ENCODE measurements at places on chromosomes 2 and 18.

DNA sequence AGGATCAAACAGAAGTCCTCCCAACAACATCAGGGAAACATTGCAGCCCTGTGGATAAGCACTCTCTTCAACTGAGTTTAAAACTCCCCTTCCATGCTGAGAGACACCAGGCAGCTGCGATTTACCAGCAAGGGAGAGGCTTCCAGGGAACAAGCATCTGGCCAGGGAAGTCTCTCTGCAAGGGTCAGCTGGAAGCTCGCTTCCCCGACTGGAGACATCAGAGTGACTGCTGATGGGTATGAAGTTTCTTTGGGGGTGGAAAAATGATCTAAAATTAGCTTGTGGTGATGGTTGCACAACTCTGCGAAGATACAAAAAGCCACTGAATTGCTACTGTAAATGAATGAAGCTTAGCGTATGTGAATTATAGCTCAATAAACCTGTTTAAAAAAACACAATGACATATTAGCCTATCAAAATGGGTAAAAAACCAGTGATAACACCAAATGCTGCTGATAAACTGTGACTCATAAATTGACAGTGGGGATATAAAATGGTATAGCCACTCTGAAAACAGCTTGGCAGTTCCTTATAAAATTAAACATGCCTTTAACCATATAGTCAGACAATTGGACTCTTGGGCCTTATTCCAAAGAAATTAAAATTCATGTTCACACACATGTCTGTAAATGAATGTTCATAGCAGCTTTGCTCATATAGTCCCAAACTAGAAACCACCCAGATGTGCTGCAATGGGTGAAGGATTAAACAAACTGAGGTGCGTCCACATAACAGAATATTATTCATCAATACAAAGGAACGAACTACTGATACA is 1082.0 kb downstream of the SOCS6 start:
- ATAC-seq, result no peak

- ATAC-seq, result no peak
Measured at GRCh38 chr2:235234736-235235135, 259.1 kb upstream of the AGAP1 start.

DNA sequence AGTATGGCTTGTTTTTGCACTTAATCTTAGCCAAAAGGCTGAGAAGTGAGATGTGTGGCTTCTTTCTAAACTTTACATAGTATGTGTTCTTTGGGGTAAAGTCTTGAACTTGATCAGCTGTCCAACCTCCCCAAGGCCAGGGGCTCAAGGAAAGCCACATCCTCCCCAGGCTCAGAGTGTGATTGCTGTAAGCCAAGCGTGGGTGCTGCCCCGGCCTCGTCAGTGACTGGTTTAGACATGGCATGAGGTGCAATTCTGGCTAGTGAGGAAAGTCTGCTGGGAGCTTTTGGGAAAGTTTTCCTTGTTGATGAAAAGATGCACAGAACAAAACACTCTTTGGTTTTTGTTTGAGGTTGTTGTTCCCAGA is 40.2 kb downstream of the TMEM177 start:
- no peak for ATAC-seq

DNA sequence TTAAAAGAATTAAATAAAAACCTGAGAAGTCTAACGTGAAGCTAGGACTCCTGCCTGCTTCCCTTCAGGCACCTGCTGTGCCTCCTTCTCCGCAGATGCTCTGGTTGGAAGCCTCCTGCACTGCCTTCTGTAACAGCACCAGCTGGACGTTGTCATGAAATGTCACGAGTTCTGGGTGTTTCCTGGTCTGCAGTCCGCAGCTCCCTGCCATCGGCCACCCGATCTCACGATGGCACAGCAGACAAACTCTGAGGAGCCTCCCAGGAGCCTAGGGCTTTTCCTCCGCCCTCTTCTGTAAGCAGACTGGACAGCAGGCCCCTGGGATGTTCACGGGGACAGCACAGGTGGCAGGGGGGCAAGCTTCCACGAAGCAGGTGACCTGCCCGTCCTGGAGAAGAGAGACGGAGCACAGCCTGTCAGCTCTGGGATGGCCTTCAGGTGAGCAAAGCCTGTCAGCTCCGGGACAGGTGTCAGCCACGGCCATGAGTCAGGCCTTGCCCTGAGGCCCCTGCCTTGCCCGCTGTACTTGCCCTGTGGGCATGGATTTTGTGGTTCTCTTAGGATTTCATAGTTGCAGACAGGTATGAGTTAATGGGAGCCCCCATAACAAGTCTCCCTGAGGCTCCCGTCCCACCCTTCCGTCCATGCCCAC is 110.3 kb downstream of the PXDN start:
- no peak for ATAC-seq

DNA sequence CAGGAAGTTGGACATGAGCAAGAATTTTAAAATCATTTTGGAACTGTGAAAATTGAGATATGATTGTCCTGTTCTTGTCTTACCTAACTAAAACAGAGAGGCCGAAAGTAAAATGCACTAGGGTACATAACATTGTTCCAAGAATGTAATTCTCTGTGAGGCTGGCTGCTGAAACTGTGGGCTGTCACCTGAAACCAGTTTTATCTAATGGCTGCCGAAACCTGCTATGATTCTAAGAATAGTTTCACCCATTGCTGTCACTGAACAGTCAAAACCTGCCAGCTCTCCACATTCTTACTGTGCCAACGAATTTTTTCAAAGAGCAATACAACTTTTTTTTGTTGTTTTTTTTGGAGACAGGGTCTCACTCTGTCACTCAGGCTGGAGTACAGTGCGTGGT is 119.3 kb upstream of the ZSWIM2 start:
- ATAC-seq, result no peak

- ATAC-seq, result no peak
Measured at GRCh38 chr2:151638990-151639389, 95.3 kb downstream of the NEB start.

DNA sequence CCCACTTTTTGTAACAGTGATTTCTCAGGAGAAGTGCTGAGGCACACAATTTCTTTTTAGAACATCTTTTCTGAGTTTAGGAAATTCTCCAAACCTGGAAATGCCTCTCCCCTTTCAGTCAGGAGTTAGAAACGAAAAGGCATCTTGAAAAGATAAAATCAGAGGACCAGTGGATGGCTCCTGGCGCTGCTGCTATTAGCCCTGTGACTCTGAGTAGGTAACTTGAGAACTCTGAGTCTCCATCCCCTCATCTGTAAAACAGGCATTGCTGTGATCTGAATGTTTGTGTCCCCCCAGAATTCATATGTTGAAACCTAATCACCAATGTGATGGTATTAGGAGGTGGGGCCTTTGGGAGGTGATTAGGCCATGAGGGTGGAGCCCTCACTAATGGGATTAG is 50.2 kb downstream of the EHD3 start:
- ATAC-seq, result no peak

GRCh38 chr2:196131949-196132925 is 39.1 kb downstream of the STK17B start:
- no peak for ATAC-seq

DNA sequence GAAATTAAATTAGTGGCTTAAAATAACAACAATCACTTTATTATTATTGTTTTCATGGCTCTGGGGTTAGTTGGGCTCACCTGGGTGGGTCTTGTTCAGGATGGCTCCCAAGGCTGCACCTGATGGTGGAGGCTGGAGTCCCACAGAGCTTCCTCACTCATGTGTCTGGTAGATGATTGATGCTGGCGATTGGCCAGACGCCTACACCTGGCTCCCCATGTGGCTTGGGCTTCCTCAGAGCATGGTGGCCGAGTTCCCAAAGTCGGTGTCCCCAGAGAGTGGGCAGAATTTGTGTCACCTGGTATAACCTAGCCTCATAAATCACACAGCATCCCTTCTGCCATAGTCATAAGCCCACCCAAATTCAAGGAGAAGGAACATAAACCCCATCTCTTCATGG is 18.2 kb downstream of the DBI start:
- no peak for ATAC-seq

- ATAC-seq, result no peak
Measured at GRCh38 chr18:35390951-35391700, 14.0 kb upstream of the ZNF396 start.

DNA sequence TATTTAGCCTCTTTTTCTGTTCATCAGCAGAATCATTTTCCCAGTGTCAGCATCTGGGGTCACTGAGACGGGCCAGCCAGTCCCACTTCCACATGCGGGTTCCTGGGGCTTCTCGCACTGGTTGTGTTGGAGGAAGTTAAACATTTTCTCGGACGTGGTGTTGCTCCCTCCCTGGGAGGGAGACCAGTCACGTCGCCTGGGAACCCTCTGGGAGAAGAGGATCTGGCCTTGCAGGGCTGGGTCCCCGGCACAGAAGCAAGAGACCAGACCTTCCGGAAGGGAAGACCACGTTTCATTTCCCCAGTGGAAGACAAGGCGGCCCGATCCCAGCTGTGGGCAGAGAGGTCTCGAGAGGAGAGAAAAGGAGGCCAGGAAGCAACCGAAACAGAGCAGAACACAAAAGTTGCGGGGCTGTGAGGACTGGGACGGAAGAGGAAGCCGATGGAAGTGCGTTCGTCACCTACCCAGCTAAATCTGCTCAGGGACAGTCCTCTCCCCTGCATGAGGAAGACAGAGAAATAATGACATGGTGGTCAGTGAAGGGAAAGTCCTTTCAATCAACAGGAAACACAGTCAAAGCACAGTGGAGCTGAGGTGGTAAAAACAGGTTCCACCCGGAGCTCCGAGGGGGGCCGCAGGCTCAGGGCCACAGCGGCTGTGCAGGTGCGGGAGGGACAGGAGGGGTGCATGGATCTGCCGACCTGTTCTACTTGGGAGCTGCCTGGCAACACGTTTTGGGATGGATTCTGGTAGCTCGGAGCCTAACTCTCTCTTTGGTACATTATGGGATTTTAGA is 144.4 kb downstream of the MBP start:
- peak; percentile 34 for ATAC-seq

DNA sequence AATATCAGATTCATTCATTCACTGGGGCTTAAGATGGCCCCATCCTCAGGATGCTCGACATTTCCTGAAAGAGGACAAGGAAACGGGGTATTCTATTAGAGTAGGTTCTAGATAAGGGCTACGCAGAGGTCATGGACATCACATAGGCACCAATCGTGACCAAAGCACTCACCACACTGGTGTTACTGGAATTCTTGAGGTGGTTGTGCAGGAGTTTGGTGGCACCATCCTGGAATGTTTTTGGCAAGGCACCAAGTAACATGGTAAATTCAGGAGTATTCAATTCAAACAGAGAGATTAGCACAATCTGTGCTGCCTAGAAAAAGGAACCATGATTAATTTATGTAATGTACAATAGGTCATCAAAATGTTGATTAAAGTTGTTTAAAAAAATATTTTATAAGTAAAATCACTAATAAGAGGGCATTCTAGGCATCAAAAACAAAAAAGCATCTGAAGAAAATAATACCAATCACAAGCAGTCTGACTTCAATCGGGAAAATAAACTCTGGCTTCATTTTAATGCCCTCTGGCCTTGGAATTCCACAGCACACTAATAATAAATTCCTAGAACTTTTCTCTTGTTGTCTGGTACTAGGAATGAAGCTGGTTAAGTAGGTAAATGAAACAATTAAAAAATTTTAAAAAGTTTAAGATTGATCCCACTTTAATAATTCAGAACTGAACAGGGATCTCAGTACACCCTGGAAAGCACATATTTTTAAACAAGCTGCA is 102.8 kb upstream of the TFCP2L1 start:
- ATAC-seq, result no peak

GRCh38 chr2:27298391-27299080 is 9.7 kb downstream of the UCN start:
- no peak for ATAC-seq

DNA sequence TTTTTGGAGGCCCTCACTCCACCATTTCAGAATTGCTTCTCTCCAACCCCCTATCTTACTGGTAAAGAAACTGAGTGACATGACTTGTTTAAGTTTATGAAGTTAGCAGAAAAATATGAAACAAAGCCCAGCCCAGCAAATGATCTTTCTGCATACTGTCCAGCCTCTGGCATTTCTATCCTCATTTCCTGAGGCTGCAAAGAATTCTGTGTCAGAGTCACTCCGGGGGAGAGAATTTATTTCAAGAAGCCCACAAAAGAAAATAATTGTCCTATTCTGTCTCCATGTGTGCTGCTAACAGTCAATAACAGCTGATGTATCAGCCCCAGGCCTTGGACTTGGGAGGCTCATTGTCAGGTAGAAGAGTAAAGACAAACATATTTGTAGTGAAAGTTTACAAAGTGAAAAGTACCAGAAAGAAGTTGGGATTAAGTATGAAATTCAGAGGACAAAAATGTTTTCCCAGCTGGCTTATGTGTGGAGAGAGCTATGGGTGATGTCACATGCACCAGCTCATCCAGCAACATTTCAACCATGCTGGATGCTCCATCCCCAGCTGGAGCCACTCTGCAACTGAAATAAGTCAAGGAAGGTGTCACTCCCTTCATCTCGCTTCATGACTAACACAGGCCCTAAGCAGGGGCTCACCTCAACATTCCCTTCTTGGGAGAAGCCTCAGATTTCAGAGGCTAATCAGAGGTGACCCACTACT is 42.3 kb downstream of the TRABD2A start:
- ATAC-seq, result no peak

DNA sequence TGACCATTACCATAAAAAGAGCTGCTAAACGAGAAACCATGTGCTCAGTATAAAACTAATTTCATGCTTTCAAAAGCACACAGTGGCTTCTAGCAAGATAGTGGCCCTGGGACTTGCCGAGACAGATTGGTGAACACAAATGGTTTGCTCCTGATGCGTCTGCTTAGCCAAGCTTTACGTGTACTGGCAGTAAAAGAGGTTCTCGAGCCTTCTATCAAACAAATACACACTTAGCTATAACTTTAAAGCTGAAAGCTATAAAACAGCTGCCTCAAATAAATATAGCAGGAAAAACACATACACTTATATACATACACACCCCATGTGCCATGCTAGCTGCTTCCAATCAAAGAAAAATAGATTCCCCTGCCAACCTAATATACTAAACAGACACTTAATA is 117.0 kb downstream of the ZNF385B start:
- ATAC-seq, result no peak

DNA sequence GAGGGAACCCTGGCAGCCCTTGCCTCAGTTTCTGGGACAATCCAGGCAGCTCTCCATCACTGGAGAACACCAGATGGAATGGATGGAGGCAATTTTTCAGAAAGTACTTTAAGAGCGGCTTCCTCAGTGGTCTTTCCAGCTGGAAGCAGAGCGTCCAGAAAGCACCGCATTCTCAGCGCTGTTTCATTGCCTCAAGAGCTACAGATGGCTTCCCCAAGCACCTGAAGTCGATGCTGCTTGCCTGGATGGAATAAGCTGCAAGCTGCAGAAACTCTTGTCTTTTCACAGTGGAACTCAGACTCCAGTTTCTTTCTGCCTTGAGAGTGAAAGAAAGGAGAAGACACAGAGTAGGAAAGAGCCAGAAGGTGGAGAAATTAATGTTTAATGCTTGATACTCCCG is 766.9 kb downstream of the TDRD15 start:
- ATAC-seq, result no peak

DNA sequence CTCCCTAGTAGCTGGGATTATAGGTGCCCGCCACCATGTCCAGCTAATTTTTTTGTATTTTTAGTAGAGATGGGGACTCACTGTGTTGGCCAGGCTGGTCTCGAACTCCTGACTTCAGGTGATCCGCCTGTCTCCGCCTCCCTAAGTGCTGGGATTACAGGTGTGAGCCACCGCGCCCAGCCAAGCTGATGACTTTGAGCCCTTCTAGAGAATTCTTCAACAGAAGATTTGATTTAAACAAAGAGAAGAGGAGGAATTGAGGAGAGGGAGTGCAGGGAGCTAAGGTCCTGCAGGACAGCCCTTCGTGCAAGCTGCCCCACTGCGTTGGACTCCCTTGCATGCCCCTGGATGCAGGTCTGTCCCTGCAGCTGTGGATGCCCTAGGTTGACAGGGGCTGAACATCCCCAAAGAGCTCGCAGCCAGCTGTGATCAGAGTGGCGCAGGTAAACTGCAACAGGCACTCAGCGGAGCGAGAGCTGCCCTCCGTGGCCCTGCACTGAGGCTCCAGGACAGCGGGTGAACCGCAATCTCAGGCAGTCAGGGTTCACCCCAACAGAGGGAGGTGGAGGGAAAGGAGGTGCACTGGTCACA is 13.7 kb downstream of the ADRA2B start:
- ATAC-seq, result no peak

Data from gastroesophageal sphincter (tissue), 4 donors.